ENCODE measurements at places on chromosomes 13 and 19.

DNA sequence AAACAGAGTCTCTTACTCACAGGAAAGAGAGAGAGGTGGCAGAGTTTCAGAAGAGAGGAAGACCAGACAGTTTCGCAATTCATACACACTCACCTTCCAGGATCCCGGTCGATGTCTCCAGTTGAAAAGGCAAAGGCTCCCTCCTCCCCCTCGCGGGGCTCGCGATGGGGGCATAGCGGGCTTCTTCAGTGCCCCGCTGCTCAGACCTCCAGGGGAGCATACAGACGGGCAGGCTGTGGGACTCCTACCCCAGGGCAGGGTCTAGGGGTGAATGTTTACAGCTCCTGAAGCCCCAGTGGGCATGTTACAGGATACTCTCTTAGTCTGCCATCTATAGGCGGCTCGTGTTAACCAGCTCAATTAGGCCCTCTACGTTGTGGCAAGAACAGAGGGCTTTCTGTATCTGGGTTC lies 139.2 kb downstream of the SLITRK5 start:
- DNase-seq: no peak

GRCh38 chr13:58165617-58166016 lies 534.1 kb downstream of the PCDH17 start:
- no peak for DNase-seq

- DNase-seq: no peak
These were observed 2862.8 kb upstream of the PCDH20 start for GRCh38 chr13:64278493-64278892.

- DNase-seq: no peak
These were observed 214.5 kb downstream of the TEX29 start for GRCh38 chr13:111534751-111535522.

DNA sequence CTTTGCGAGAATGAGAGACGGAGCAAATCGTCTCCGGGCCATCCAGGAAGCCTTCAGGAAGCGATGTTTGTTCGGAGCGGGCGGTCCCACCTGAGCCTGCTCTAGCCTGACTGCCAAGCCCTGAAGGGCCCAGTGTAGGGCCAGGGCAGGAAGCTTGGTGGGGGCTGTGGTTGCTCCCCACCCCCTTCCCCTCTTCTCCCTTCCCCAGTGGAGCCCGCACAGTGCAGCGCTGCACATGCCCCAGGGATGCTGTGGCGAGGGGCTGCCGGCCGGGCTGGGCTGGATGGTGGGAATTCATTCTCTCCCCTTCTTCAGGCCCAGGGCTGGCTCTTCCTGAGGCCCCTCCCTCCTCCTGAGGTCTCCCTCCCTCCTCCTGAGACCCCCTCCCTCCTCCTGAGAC lies 7.1 kb upstream of the GRTP1 start:
- DNase-seq: no peak

DNA sequence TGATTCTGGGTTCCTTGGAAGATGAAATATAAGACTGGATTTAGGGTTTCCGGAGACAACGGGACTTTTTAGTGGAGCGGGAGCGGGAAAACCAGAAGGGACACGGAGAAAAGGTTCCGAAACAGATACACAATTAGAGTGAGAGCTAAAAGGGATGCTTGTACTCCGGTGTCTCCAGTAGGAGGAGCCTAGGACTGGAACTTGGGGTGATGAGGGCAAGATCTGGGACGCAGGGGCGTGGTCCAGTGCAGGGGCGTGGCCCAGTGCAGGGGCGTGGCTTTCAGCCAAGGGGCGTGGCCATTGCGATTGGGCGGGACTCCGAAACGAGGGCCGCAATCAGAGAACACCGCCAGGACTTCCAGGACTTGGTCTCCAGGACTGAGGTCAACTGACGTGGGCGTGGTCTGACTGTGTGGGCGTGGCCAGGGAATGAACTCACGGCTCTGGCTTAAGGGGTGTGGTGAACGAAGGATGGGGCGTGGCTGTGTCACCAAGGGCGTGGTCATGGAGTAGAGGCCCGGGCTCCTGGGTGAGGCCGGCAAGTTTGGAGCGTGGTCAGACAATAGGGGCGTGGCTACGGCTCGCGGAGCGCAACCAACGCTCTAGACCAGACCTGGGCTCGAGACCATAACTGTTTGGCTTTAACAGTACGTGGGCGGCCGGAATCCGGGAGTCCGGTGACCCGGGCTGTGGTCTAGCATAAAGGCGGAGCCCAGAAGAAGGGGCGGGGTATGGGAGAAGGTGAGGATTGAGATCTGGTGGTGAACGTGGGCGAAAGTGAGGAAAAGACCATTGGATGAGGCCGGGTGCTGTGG lies at the start of gene DKKL1:
TSS of gene DKKL1 (plus strand) at position 610 of the 815 bp plus-strand sequence. CDS start at position 732, 122 bp downstream.
- no peak for DNase-seq

DNA sequence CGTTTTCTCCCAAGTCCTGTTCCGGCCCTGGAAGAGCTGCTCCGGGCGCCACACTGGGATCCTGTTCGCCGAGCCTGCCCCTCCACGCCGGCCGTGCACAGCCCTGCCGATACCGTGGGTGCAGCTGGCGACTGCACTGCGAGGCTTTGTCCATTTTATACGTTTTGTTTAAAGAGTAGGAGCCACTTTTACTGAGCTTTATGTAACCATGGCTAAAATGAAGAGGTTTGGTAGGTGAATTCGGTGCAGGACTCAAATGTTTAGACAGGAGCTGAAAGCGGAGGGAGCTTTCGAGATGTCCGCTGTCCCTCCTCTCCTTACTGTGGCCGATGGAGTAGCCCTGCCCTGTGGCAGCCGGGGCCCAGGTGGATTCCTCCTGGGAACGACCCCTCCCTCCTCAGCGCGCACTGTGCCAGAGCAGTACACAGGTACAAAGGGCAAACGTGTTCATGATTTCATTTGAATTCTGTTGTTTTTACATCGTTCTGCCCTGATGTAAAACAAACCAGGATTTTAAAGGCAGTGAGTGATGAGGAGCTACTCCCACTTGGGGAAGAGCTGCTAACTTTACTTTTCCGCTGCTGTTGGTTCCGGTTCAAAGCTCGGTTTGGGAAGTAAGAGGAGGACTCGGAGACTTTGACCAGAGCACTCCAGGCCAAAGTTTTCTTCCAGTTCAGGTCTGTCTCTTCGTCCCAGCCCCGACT lies 1.7 kb downstream of the COL4A2 start:
- DNase-seq: no peak

DNA sequence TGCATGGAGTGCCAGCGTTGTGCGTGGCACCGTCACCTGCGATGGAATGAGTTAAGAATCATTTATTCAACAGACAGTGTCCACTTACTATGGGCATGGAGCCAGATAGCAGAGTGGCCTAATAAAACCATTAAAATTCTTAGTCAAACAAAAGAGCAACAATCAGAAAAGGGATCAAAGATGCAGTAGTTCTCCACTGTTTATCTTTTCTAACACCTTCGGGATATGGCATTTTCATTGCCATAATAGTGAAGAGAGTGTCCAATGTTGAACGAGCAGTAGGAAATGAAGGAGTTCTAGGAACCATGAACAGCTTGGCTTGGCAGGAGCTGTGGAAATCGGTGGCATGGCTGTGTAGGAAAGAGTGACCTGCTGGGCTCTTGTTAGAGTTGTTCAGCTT lies 2.0 kb downstream of the TNFSF11 start:
- DNase-seq: no peak

DNA sequence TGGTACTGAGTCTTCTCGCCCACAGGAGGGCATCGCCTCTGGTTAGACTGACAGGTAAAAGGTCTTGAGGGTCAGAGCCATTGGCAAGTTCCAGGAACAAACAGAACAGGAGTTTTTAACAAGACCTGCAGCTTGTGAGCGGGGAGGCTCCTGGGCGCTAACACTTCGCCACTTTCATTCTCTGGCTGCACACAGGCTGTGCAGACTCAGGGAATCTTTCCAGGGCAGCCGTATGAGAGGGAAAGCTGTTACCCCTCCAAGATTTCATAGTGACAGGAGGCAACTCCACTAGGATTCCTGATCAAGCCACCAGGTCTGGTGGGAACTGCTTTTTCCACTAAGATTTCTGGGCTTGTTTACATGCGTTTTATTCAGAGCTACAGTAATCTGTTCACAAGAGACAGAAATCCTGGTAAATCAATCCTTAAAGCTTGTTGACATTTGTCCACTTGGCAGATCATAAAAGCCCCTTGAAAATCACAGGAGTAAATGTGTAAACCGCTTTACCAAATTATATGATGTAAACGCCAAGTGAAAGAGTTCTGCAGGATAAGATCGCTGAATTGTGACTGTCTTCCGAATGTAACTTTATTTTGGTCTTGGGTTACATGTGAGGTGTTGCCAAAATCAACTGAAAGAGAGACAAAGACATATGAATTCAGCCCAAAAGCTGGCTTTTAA lies 190.6 kb downstream of the MZT1 start:
- no peak for DNase-seq

DNA sequence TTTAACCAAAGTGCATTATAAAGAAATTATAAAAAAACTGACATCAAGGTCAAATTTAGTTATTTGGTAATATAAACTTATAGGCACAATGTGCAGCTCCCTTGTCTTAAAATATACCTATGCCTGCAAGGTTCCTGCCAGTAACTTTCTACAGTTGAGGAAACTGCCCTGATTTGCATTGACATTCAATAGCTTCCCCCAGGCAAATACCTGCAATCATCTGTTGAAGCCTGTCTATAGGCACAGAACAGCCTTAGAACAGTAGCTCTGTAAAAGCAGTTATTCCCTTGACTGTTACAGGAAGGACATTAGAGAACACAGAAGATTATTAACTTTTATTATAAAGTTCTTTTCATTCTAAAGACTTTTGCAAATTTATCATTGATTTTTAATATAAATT lies 1239.5 kb downstream of the PCDH9 start:
- no peak for DNase-seq

DNA sequence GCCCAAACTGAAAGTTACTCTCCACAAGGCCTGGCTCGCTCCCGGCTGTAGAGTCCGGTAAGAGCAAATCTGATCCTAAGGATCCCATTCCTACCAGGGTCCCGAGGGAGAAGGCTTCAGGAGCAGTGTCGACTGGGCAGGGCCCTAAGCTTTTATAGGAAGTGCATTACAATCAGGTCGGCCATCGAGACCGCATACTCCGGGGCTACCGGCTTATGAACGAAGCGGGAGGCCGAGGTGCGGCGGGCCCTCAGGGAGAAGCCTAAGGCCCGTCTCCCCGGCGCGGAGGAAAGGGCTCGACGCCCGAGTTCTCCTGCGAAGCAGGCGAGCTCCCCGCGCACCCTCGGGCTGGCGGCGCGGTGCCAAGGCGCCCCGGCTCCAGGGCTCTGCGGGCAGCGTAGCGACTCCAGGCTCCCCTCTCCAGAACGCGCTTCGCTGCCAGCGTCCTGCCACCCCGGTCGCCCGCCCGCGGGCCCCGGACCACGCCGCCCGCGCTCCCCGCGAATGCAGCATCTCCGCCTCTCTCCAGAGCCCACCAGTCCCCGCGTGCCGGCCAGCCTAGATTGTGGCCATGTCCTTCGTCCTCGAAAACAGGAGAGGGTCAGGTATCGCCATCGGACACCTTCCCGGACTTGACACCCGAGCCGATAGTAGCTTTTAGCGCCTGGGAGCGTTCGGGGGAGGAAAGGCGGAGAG lies 1.4 kb downstream of the EFNB2 start:
- DNase-seq: no peak

GRCh38 chr13:48131533-48131932 lies 36.6 kb upstream of the MED4 start:
- no peak for DNase-seq

- no peak for DNase-seq
These were observed 210.8 kb upstream of the STARD13 start for GRCh38 chr13:33496336-33496735.

GRCh38 chr19:55580628-55581144 lies at the start of gene ZNF579:
Gene ZNF579, minus strand, starts transcription at chr19:55580848. Its CDS starts 1,209 bp downstream, at chr19:55579639.
- peak; percentile 77 for DNase-seq

- DNase-seq: no peak
These were observed 377.2 kb upstream of the GPC6 start for GRCh38 chr13:92849381-92849780.

DNA sequence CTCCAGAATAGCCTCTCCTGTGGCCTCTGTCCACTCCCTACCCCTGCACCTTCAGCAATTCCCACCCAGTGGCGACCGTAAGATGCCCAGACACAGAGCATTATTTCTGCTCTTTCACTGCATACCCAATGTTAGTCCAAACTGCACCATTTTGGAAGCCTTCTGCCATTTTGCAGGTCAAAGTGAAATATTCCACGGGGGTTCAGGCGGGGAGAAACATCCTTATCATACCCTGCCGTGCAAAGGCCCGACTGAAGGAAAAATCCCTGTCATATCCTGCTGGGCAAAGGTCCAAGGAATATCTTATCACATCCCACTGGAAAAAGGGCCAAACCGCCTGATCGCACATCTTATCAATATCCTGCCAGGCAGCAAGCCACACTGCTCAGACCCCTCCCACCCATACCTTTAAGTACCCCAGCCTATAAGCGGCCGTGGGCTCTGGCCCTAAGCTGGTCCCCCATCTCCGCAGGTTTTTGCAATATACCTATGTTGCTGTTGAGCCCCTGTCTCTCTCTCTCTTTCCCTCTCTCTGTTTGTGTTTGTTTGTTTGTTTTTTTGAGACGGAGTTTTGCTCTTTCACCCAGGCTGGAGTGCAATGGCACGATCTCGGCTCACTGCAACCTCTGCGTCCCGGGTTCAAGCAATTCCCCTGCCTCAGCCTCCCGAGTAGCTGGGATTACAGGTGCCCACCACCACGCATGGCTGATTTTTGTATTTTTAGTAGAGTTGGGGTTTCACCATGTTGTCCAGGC lies 18.2 kb downstream of the CLEC11A start:
- no peak for DNase-seq

DNA sequence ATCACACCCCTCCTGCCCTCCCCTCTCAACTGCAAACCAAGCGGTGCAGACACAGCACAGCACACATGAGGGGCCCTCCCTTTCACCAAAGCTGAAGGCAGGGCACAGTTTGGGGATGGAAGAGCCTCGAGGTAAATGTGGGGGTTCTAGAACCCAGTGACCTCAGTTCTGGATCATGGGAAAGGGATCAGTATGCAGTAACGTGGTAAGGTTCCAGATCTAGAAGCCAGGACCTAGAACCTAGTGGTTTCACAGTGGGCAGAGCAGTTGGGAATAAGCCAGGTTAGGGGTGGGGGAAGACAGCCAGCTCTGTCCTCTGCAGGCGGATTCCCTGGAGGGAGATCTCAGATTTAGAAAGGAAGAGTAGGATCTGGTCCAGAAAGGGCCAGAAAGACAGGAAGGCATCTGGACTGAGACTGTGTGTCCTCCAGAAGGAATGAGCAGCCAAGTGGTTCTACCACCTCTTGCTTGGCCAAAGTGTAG lies 3.1 kb downstream of the FTL start:
- no peak for DNase-seq
